ENCODE measurements at places on chromosomes 2 and 18.

- DNase-seq = peak; percentile 7
Observed at GRCh38 chr2:240435948-240436682, 652 bp downstream of the GPC1 start.

GRCh38 chr2:215594766-215595165 lies 158.9 kb upstream of the FN1 start:
- no peak for DNase-seq

- DNase-seq = no peak
Observed at GRCh38 chr2:44549099-44549471, 187.3 kb downstream of the CAMKMT start.

- no peak for DNase-seq
Observed at GRCh38 chr18:44834867-44835469, 154.3 kb downstream of the SETBP1 start.

DNA sequence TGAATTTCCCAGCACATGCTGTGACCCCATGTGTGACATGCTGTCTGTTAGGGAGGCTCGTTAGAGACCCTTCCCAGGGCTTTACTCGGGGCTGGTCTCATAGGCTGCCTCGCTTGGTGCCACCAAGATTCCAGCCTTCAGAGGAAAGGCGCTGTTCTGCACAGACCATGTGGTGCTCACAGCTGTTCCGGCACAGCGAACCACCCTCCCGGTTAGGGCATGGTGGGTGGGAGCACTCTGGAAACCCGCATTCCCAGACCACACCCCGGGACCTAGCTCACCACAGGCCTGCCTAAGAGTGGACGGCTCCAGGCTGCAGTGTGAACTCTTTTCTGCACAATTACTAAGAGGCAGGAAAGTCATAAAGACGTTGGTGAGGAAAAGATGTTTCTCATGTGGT lies 112.0 kb downstream of the MBP start:
- DNase-seq = no peak

GRCh38 chr2:98028931-98029717 lies 33.4 kb upstream of the TMEM131 start:
- no peak for DNase-seq

DNA sequence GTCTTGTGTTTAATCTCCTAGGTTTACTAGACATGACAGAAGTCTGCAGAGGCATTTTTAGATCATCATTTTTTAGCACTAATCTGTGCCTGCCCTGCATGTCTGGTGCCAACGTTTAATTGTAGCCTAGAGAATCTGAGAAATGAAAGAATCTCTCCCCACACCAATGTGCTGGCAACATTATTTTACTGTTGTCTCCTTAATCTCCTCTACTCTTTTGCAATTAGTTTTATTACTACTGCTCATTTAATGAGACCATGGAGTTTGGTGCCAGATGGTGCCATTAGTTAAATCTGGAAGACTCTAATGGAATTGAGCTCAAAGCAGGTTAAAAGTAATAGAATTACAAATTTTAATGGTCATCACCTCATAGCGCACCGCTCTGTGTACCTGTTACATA lies 4.0 kb upstream of the SPP2 start:
- no peak for DNase-seq

- DNase-seq = peak; percentile 94
Observed at GRCh38 chr18:45464619-45465018, 150.7 kb upstream of the SLC14A2 start.

- no peak for DNase-seq
Observed at GRCh38 chr18:2337552-2338141, 233.7 kb downstream of the METTL4 start.

DNA sequence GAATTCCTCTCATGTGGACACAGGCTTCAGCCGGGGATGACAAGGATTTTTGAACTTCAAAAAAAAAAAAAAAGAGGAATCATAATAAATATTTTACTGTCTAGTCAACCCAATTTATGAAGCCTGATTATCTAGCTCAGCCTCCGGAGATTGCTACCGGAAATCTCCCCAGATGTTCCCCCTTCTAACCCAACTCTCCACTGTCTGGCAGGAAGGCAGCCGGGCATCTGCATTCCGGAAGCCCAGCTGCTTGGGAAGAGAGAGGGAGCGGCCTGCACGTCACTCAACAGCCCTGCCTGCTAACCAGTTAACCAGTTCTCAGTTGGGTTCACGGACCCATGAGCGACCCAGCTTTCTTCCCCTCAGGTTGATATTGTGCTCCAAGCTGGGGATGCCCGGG lies 87.2 kb upstream of the POU3F3 start:
- DNase-seq = no peak

GRCh38 chr18:75546964-75547363 lies 119.5 kb upstream of the SMIM21 start:
- no peak for DNase-seq

DNA sequence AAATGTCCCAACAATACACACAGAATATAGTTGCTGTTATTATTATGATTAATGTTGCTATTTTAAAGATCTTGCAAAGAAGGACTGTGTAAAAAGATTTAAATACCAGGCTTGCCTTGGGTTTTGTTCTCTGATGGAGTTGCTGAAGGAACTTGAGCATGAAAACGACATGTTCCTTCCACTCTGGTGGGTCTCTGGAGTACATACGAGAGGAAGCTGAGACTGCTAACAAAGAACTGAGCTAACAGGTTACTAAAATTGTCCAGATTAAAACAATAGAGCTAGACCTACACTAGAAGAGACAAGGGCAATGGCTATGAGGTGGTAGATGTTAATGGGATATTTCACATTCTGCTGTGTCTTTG lies 612.2 kb downstream of the TSN start:
- DNase-seq = no peak

GRCh38 chr18:12291690-12292089 lies 16.4 kb upstream of the TUBB6 start:
- DNase-seq = no peak

DNA sequence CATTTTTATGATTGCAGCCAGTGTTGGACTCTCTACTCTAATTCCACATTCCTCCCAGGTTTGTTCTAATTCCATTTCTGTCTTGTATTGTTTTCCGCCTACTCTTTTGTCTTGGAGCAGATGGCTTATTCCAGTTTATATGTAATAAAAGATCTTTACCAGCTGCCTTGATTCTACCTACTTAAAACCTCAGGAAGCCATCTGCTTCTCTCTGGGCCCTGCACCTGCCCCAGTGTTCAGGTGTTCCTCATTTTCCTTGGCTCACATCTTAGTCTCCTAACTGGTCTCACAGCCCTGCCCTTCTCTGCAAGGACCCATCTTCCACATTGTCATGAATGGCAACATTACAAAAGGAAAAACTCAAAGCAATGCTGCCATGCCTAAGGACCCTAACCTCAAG lies 21.0 kb upstream of the IL37 start:
- peak; percentile 8 for DNase-seq

GRCh38 chr2:71341645-71342044 lies 10.1 kb downstream of the ZNF638 start:
- no peak for DNase-seq

DNA sequence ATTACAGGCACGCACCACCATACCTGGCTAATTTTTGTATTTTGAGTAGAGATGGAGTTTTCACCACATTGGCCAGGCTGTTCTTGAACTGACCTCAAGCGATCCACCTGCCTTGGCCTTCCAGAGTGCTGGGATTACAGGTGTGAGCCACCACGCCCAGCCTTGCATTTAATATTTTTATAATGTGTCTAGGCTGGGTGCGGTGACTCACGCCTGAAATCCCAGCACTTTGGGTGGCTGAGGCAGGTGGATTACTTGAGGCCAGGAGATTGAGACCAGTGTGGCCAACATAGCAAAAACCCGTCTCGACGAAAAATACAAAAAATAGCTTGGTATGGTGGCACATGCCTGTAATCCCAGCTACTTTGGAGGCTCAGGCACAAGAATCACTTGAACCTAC lies 3.2 kb downstream of the RPL37A start:
- no peak for DNase-seq

DNA sequence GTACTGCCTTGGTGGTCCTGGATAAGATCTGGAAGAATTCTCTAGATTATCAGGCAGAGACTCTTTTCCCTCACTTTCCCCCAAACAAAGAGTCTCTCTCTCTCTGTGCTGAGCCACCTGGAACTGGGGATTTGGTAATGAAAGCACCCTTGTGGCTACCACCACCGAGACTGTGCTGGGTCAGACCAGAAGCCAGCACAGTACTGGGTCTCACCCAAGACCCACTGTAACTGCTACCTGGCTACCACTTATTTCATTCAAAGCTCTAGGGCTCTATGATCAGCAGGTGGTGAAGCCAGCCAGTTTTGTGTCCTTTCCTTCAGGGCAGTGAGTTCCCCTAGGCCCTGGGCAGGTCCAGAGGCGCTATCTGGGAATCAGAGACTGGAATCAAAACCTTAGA lies 269.6 kb upstream of the CWC22 start:
- no peak for DNase-seq

DNA sequence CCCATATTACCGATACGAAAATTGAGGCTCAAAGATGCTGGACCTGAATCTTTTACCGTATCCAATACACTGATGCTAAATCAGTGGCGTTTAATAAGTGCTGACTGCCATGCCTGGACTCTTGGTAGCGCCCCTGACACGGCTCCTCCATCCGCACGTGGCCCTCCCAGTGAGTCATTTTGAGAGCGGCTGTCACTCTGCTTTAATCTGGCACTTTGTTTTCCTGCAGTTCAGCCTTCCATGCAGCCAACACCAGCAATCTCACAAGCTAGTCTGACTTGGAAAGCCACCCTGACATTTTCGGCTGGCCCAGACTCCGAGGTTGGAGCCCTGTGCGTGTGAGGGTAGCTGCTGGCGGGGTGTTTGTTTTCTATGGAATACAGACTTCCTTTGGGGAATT lies 155.1 kb upstream of the LMAN1 start:
- no peak for DNase-seq

DNA sequence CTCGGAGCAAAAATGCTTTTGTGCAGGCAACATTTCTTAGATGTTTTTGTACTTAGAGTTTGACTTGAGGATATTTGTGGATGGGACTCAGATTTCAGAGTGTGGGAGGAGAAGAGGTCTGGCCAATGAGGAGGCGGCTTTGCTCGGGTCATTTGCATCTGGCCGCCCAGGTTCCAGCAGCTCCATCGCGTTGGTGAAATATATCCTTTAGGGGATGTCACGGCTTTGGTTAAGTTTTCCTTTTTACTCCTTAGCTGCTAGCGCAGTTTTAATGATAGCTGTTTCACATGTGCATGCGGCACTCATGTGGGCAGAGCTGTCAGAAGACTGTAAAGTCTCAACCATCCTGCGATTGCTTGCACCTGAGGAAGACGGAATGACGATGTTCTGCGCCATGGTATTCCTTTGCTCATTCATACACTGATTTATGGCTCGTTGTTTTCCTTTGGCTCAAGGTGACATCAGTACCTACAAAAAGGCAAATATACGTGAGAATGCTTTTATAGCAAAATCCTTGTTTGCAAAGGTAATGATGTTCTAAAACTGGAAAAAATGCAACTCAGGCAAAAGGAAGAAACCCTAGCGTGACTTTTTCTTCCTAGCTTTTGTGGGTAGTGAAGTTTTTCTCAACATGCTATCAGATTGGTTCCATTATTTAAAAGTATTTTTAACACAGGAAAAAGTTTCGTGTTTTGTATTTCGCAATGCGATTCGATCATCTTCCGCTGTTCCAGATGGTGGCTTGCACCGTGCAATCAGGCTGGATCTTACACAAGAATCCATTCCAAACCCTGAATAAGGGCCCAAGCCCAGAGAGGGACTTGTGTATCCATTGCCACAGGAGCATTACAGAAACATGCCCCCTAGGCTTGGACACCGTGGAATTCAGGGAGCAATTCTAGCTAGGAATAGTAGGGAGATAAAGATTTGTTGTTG lies 70.5 kb upstream of the ZNF516 start:
- peak; percentile 75 for DNase-seq

DNA sequence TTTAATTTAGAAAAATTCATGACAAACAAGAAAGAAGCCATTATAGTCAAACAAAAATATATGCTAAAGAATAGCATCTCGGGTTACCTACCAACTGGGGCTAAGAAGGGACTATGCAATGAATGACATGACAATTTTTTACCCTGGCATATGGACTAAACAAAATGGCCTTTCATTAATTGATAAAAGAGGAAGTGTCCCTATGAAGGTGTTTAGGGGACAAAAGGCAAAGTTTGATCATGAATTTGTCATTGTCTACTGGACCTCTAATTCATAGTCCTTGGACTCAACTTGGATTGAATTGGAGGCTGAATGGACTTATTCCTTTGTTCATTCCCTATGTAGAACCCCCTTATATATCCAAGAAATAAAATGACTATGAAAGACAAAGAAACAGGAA lies 12.7 kb downstream of the MAIP1 start:
- DNase-seq = no peak

- DNase-seq = no peak
Observed at GRCh38 chr2:152472481-152472887, 137.5 kb downstream of the FMNL2 start.

- no peak for DNase-seq
Observed at GRCh38 chr2:132760971-132761370, 91.0 kb upstream of the LYPD1 start.

DNA sequence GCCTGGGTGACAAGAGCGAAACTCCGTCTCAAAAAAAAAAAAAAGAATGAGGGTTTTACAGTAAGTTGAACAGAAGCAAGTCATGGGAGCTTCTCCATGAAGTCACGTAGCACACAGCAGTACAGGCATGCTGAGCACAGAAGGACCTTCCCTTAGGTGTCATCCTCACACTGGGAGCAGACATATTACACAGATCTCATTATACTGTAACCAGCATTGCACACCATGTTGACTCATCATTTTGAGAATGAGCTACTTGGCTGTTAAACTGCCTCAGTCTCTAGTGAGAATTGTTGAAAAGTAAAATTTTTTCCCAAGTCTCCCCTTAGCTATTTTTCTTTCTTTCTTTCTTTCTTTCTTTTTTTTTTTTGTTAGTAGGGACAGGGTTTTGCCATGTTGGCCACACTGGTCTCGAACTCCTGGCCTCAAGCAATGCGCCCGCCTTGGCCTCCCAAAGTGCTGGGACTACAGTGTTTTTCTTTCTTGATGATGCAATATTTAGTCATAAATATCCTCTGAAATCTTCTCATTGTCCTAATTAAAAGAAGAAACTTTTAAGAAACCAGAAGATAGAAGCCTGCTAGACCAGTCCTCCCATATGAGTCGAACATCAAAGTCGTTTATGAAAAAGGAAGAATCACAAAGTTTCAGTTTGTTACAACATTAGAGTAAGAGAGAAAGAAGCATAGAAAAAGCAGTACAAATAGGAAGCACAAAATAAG lies 37.9 kb upstream of the PPP1CB start:
- no peak for DNase-seq

- DNase-seq = no peak
Observed at GRCh38 chr2:47048801-47049480, 106.2 kb downstream of the STPG4 start.

GRCh38 chr2:172772633-172773032 lies 37.0 kb downstream of the RAPGEF4 start:
- DNase-seq = no peak

GRCh38 chr18:65762556-65762955 lies 11.7 kb downstream of the CDH7 start:
- no peak for DNase-seq

DNA sequence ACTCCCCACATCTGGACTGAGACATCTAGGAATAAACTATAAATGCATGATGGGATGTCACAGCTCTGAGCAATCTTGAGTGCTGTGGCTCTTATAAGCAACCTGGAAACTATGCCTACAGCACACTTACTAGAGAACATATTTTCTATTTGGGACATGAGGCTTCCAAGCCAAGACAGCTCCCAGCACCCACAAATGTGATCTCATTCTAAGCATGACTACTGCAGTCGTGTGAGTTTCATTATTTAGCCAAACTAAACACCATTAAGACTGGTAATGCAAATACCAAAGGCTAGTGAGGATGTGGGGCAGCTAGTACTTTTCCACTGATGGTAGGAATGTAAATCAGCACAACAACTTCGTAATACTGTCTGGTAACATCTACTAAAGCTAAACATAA lies 72.5 kb downstream of the RTTN start:
- DNase-seq = no peak

Data from NCI-H1105 treated with DMSO at 0.1 percent for 48 hours (cell line).